ENCODE measurements at places on chromosomes 3 and 15.

- peak; percentile 33 for DNase-seq
These were observed 5.1 kb upstream of the HAPLN3 start for GRCh38 chr15:88900309-88900981.

DNA sequence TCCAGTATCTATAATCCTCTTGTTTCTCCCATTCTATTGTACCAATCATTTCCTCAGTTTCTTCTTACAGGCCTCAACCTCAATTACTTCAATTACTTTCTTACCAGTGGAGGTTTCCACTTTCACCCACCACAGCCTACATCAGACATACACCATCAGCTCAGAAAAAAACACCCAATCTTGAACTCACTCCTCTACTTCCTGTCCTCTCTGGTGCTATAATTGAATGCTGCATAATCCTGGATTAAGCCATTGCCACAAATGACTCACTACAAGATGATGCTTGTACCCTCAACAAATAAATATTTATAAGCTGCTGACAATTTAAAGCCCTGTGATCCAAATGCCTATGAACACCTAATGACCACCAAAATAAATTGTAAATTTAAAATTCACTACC lies 18.5 kb downstream of the RYK start:
- DNase-seq: peak; percentile 39

DNA sequence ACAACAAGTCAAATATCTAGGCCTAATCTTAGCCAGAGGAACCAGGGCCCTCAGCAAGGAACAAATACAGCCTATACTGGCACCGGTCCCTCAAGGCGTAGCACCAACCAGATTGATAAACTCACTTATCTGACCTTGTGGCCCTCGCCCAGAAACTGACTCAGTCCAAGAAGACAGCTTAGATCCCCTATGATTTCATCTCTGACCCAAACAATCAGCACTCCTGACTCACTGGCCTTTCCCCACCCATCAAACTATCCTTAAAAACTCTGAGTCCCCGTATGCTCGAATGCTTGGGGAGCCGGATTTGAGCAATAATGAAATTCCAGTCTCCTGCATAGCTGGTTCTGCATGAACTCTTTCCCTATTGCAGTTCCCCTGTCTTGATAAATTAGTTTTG lies 1.6 kb upstream of the SORD start:
- no peak for DNase-seq

- DNase-seq: peak; percentile 69
These were observed 71.1 kb downstream of the DNAJB8 start for GRCh38 chr3:128395500-128396162.

GRCh38 chr3:114565216-114565615 lies 271.4 kb downstream of the TIGIT start:
- no peak for DNase-seq

DNA sequence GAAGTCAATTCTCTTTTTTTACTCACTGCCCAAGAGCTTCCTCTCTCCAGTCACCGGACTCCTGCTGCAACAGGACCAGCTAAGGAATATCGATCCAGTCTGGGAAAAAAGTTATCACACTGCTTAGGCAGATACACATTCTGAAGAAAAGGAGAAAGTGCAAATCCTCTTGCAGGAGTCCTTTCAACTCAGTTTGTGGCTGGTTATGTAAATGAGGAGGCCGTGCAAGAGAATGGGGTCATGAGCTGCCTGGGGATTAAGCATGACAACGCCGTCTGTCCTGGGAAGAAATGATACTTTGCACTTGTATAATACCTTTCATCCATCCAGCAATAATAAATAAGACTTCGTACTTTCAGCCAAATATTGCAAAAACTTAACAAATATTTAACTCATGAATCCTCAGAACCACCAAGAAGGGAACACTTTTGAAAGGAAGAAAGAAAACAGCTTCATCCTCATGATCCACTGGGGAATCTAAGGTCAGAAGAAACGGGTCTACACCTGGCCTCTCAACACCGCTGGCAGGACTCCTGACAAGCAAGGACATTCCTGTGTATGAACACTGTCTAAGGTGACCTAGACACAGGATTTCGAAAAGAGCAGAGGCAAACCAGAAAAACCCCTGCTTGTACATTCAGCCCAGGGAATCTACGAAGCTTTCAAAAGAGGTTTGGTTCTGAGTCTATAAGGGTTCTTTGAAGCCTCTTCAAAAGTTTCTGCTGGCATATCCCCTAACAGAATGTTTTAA lies 13.1 kb upstream of the WWTR1 start:
- no peak for DNase-seq

DNA sequence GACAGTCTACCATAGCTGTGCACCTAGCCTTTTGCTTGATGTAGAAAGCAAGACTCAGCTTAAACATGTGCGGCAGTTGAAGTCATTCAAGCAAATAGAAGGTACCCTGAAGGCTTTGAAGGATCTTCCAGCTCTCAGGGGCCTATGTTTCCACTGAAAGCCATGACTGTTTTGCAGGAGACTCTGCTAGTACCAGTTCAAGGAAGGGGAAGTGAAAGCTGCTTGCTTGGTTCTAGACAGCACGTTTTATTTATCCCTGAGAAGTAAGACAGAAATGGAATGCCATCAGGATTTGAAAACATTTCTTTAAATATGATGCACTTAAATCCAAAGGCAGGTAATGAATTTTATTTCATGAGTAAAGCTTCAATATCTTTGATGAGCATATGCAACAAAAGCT lies 311.4 kb downstream of the PDCD6IP start:
- no peak for DNase-seq

DNA sequence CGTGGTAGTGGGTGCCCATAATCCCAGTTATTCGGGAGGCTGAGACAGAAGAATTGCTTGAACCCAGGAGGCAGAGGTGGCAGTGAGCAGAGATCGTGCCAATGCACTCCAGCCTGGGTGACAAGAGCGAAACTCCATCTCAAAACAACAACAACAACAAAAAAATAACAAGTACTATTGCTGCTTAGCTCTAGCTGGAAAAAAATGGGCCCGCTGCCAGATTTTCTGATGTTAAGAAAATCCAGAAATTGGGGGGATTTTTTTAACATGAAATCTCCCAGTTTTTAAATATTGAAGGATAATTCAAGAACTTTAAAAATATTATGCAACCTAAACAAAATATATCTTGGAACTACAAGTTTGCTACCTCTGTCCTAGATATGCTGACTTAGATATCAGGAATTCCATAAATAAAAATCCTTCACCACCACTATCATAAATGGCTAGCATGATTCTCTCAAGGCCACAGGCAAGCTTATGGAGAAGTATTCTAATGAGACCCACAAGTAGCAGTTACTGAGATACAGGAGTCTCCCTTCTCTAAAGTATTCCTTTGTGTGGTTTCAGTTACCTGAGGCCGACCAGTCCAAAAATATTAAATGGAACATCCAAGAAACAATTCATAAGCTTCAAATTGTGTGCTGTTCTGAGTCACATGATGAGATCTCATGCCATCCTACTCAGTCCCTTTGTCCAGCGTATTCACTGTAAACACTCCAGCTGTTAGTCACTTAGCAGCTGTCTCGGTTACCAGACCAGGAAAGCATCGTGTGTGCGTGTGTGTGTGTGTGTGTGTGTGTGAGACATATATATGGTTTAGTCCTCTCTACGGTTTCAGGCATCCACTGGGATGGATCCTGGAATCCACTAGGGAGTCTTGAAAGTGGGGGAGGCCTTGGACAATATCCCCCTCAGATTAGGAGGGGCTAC lies 277.2 kb downstream of the TBL1XR1 start:
- peak; percentile 72 for DNase-seq

DNA sequence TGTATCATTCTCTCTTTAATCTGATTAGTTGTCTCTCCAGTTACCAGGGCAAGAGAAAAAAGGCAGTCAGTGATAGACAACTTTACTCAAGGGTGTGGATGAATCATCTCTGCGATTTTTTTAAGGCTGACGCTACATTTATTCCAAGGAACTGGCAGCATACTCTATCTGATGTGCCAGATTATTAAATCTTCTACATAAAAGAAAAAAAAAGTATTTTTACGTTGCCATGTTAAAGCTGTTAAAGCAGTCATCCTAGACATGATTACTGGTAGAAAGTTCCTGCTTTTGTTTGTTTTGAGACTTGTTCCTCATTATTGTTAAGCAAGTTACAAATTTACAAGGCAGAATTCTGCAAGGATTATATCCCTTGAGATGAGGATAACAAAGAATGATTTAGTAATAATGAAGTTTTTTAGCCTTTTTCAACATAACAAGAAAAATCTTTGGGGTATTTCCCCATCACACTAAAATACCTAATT lies 121.7 kb downstream of the CBLB start:
- peak; percentile 75 for DNase-seq

GRCh38 chr15:98321896-98322295 lies 326.4 kb upstream of the IGF1R start:
- no peak for DNase-seq

DNA sequence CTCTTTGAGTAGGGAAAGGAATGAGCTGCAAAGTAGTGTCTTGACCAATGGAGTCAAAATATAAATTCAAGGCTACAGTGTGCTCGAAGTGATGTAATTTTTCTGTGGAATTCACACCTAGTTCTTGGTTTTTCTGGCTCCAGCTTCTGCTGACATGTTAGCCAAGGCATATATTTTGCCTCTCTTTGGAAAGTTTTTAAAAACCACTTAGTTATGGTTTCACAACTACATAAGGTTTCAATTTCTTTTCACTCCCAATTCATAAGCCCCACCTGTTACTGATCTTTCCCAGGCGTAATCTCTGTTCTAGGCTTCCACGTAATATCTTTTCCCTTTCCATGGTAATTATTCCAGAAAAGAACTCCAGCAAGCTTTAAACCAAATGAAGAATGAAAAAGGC lies 46.9 kb downstream of the GADL1 start:
- no peak for DNase-seq

- no peak for DNase-seq
These were observed 65.7 kb upstream of the HES1 start for GRCh38 chr3:194070220-194070633.

DNA sequence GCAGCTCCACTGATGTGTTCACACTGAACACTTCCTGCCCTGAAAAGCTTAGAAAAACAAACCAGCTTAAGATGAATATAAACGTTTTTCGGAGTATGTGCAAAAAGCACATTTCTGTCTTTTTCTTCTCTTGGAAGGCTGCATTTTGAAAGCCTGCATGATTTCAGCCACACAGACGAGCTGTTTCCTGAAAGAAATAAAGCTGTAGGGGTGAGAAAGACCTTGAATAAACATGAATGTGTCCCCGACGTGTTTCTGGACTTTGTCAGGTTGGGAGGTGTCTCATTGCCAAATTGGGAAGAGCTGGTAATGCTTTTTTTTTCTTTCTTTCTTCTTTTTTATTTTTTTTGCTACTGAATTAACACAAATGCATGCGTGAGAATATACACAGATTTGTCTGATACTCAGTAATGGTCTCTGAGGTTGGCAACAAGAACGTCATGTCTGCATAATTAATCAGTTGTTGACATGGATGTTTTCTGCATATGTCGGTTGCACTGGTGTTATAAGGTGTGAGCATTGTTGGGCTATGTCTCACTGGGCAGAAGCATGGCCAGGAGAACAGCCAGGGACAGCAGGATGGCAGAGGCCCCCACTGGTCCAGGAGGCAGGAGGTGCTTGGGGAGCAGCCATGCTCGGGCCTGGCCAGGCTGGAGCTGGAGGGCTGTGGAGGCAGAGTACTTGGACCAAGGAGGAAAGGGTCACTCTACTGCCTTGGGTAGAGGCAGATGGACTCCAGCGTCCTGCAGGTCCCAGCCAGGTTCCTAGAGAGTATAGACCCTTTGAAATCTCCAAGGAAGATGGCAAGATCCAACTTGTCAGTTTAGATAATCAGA lies 39.0 kb downstream of the ADAMTSL3 start:
- DNase-seq: no peak

DNA sequence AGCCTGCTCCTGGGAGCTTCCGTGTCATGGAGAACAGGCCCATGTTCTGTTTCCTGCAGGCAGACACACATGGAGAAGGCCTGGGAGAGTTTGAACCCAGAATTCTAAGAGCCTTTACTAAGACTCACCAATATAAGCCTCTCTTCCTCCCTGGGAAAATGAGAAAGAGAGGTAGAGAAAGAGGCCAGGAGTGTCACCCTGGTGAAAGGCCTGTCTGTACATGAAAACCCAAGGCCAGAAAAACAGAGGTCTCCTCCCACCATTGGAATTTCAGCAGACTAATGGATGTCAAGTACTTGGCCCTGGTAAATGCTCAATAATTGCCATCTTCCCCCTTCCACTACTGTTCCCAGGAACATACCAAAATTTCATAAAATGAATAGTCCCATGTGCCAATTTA lies 117.6 kb downstream of the TOP2B start:
- no peak for DNase-seq

DNA sequence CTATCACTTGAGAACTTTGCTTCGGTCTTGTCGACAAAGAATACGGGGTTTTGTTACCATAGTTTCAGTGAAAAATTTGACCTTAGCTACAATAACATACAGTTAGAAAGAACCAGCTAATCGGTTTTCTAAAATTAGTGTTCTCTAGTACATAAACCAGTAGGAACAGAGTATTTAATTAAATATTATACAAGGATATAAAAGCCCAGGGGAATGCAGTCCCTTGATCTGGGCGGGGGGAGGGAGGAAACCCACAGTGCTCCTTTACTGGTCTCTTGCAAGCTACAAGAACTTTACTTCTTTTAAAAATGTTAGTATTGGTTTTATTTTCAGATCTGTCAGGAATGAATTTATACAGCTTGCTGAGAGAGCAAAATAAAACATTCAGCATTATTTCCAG lies 41.8 kb downstream of the ITPR1 start:
- no peak for DNase-seq

DNA sequence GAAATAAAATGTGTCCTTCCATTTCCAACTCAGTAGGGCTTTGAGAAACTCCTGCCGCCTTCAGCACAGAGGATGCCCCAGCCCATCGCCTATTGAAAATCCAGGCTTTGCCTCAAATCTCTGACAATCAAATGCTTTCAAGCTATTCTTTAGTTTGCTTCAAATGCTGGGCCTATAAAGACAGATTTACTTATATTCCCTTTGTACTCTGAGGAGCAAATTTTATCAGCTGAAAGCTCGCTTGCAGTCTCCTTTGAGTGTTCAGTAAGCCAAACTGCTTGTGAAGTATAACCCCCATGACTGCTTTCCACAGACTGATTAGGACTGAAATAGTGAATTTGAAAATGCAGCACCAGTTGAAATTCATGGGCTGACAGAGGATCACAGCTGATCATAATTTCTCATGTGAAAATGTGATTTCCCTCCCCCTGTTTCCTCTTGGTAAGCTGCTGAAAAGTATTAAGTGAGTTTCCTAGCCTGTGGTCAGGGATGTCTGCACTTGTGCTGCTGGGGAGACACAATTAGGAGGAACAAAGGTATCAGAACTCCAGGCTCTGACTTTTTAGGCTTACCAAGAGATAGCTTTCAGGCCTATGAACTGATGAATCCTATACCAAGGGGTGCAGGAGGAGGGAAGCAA lies 563.4 kb upstream of the TGFBR2 start:
- no peak for DNase-seq

DNA sequence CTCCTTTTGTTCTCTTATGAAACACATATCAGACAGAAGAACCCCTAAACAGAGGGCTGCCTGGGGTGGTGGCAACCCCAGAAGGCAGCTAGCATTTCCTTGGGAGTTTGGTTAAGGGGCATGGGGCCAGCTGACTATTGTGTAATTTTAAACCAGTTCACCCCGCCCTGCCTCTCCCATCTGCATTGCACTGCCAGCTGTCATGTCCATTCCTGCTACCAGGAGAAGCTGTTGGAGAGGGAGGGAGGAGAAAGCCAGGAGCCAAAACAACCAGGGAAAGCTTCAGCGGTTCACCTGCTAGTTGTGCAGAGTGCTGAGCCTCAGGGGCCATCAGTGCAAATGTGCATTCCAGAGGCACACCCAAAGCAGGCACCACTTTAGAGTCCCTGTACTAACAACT lies 47.6 kb upstream of the ATP1B3 start:
- DNase-seq: peak; percentile 55

Data from fibroblast of pulmonary artery (primary cell).